Stimulated activated CD8-positive, alpha-beta memory T cell treated with anti-CD3 and anti-CD28 coated beads, Interleukin-4, amount 100 ng/mL, for 1 hour (primary cell): ENCODE measurements at places on chromosomes 11 and 22.

DNA sequence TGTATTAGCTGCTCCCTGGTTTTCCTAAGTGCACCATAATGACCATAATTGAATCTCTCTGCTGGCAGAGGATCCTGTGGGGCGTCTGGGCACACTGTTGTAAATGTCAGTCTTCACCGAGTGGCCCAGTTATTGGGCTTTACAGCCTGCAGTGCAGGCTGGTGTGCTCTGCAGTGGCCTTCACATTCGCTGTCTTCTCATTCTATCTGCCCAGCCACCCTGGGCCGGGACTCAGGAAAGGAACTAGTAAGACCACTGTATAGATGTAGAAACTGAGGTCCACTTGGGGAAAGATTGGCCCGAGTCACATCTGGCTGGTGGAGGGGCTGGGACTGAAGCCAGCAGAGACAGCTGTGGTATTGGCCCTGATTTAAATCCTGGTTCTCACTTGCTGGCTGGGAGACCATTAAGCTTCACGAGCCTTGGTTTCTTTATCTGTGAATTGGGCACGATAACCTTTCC is 49.3 kb downstream of the TSPAN18 start:
- DNase-seq, result no peak

- DNase-seq, result no peak
These were observed 9.1 kb downstream of the SLC3A2 start for GRCh38 chr11:62889484-62890437.

DNA sequence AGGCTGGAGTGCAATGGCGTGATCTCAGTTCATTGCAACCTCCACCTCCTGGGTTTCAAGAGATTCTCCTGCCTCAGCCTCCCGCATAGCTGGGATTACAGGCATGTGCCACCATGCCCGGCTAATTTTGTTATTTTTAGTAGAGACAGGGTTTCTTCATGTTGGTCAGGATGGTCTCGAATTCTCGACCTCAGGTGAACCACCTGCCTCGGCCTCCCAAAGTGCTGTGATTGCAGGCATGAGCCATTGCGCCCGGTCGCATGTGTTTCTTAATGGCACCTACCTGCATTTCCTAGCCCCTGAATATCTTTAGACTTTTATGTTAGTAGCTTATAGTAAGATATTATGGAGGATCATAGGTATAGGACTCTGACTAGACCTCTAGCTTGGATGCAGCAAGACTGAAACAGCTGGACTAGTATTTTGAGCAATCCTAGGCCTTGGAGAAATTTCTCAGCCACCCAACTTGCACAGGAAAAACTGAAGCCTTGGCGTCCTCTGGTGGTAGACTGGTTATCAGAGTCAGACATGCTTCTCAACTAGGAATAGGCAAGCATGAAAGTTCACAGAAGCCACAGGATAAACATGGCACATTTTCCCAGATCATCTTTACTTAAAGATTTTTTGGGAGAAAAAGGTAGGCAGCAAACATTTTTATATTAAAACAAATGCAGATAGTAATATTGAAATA is 22.7 kb upstream of the C1QTNF4 start:
- DNase-seq, result no peak

DNA sequence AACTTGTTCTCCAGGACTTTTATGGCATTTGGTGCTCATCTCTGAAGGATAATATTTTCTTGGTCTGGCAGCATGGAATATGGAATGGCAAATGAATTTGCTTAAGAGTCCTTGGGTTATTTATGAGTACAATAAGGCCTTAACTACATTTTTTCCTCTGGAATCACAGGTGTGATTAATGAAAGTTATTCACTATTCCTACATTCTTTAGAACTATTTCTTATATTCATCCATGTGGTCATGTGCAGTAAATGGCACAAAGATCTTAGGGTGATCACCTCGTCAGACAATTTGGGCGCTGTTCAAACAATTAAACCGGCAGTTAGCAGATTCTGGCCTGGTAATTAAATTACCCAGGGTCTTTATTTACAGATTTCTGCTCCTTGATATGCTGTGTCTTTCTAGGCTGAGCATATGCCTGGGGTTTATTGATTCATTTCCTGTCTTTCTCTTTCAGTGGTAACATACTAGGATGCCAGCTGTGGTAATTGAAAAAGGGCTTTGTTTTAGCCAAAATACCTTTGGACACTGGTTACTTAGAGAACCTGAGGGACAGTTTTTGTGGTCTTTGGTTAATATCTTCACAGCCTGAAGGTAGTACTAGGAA is 31.6 kb downstream of the SIK2 start:
- no peak for DNase-seq

GRCh38 chr11:115462757-115463156 is 41.5 kb downstream of the CADM1 start:
- DNase-seq, result no peak

GRCh38 chr11:10319702-10320558 is 15.1 kb downstream of the ADM start:
- no peak for DNase-seq

GRCh38 chr11:6547177-6547576 is 50.1 kb downstream of the DNHD1 start:
- no peak for DNase-seq

- no peak for DNase-seq
These were observed 53.1 kb upstream of the ELF5 start for GRCh38 chr11:34566736-34567135.

- no peak for DNase-seq
These were observed 113.6 kb downstream of the BARX2 start for GRCh38 chr11:129489249-129489648.

DNA sequence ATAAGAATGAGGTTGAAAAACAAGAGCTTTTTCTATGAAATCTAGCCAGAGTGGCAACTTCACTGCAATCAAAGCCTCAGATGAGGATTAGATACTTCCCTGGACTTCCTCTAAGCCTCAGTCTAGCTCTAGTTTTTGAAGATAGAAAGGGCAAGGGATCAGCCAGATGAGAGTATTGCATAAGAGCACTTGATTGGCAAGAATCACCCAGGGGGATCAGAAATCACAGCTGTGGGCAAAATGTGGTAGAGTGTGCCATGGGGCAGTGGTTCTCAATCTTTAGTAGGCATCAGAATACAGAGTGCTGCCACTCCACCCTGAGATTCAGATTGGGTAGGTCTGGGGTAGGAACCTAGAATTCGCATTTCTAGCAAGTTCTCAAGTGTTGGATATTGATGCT is 82.4 kb downstream of the EXT2 start:
- DNase-seq, result no peak

- DNase-seq, result no peak
These were observed 32.6 kb downstream of the USH1C start for GRCh38 chr11:17511571-17511970.

DNA sequence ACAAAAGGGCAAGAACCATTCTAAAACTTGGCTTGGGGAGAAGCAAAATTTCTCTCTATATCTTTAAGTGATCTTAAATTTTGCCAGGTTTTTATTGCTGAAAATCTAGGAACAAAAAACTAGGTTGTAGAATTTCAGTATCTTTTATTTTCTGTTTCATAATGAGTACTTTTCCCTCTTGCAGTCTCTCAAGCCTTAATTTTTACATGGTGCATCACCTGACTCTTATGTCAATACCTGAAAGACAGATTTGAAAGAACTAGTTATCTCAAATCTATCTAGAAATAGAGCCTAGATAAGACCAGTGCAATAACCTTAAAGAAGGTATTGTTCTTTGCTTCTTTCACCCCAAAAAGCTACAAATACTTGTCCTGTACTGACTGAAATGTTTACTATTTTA is 122.1 kb downstream of the TRIM44 start:
- DNase-seq, result no peak

- no peak for DNase-seq
These were observed 164.4 kb downstream of the TEAD1 start for GRCh38 chr11:12838463-12839123.

DNA sequence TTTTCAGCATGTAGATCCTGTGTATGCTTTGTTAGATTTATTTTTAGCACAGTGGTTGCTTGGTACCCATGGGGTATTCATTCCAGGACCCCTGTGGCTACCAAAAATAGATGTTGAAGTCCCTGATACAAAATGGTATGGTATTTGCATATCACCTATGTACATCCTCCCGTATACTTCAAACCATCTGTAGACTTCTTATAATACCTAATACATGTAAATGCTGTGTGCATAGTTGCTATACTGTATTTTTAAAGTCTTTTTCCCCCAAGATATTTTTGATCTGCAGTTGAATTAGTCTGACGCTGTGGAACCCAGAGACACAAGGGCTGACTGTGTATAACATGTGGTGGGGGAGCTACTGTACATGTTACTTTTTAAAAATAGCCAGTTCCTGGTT is 101.1 kb downstream of the ATXN10 start:
- no peak for DNase-seq

- DNase-seq, result no peak
These were observed 28.6 kb downstream of the CAPN1 start for GRCh38 chr11:65210361-65210731.

DNA sequence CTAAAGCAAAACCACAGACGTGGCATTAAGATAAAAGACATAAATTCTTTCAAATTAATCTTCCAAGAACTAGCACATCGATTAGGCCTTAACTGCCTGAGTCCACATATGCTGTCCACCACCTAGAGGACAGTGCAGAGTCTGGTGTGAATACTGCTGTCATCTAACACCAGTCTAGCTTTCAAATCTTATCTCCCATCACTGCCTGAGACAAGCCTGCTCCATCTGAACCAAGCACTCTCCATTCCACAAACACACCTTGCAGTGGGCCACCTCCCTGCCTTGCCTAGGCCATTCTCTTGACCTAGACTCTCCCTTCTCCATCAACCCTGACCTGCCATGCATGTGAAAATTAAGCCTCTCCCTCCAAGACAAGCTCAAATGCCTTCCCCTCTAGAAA is 129.5 kb upstream of the PITPNB start:
- DNase-seq, result no peak
